ENCODE measurements at places on chromosomes 2 and 18.

GRCh38 chr2:46194856-46195255, 102.4 kb upstream of the EPAS1 start:
- no peak for DNase-seq
- no peak overlapping the region for H3K27ac ChIP-seq
- no peaks in the 10 kb centered on the region for H3K4me1 ChIP-seq
- no peak overlapping the region for H3K4me3 ChIP-seq
- no peaks in the 10 kb centered on the region for H3K27me3 ChIP-seq

- H3K4me1 ChIP-seq: peaks cover 21% of the 10 kb centered on the region
- no peak overlapping the region for H3K4me3 ChIP-seq
- DNase-seq: no peak
- no peaks in the 10 kb centered on the region for H3K27me3 ChIP-seq
Observed at GRCh38 chr2:232586943-232587505, 36.5 kb downstream of the EIF4E2 start.

GRCh38 chr2:54768772-54769428, 45.4 kb downstream of the EML6 start:
- H3K4me1 ChIP-seq: no peaks in the 10 kb centered on the region
- H3K36me3 ChIP-seq: no peaks in the 10 kb centered on the region
- H3K27ac ChIP-seq: no peak overlapping the region
- DNase-seq: no peak
- H3K4me3 ChIP-seq: no peak overlapping the region

DNA sequence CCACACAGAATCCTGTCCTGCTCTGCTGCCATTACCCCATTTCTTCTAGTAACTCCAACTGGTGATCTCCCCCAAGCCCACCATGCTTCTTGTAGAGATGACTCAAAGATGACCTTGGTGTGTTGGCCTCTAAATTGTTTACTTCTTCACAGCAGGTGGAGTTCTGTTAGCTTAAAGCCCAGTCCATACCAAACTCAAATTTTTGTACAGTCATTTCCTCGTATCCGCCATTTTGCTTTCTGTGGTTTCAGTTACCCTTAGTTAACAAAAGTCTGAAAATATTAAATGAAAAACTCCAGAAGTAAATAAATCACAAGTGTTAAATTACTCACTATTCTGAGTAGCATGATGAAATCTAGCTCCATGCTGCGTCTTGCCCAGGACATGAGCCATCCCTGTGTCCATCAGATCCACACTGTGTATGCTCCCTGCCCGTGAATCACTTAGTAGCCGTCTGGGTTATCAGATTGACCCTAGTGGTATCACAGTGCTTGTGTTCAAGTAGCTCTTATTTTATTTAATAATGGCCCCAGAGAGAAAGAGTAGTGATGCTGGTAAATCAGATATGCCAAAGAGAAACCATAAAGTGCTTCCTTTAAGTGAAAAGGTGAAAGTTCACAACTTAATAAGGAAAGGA, 133.3 kb upstream of the NOL4 start:
- no peaks in the 10 kb centered on the region for H3K36me3 ChIP-seq
- no peak overlapping the region for H3K4me3 ChIP-seq
- no peaks in the 10 kb centered on the region for H3K4me1 ChIP-seq
- no peaks in the 10 kb centered on the region for H3K27me3 ChIP-seq

GRCh38 chr2:54962511-54962910, 87.7 kb downstream of the RTN4 start:
- DNase-seq: no peak
- H3K27ac ChIP-seq: no peak overlapping the region
- no peak overlapping the region for H3K4me3 ChIP-seq
- no peaks in the 10 kb centered on the region for H3K27me3 ChIP-seq
- peaks cover 8% of the 10 kb centered on the region for H3K36me3 ChIP-seq
- H3K4me1 ChIP-seq: peaks cover 9% of the 10 kb centered on the region

DNA sequence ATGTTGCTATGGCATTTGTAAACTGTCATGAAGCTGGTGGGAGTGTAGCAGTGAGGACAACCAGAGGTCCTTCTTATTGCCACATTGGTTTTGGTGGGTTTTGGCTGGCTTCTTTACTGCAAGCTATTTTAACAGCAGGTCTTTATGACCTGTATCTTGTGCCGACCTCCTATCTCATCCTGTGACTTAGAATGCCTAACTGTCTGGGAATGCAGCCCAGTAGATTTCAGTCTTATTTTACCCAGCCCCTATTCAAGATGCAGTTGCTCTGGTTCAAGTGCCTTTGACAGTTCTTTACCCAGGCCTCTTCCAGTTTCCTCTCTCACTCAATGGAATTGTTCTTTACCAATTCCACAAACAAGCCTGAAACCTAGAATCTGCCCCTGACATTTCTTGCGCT, 145.1 kb downstream of the KCNE4 start:
- H3K27ac ChIP-seq: no peak overlapping the region
- H3K4me3 ChIP-seq: no peak overlapping the region
- H3K4me1 ChIP-seq: no peaks in the 10 kb centered on the region
- no peak for DNase-seq
- no peaks in the 10 kb centered on the region for H3K27me3 ChIP-seq

DNA sequence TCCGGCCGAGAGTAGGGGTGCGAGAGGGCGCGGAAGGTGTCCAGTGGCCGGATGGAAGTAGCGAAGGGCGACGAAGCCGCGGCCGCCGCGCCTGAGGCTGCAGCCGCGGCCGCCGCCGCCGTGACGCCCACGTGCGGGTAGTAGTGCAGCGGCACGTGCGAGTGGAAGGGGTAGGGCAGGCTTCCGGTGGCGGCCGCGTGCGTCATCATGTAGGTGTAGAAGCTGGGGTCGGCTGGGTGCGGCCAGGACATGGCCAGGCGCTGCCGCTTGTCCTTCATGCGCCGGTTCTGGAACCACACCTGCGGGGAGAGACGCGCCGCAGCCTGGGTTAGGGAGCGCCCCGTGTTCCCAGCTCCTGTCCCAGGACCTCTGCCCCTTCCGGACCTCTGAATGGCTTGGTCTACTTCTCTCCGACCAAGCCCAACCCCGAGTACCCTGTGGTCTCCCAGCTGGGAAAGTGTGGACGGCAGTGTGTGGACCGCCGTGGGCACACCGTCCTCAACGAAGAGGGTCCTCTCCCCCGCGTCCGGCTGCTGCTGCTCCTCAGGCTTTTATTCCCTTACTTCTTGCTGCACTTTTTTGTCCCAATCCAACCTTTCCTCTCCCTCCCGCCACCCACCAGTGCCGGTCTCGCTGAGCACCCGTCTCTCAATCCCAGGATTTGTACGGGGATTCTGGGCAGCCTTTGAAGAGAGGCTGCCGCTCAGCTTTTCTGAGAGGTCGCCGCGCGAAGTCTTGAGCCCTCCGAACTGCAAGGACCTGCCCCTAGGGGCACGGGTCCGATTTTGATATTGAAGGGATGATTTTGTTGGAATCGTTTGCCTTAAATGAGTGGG, 3.0 kb downstream of the EVX2 start:
- no peak overlapping the region for H3K27ac ChIP-seq
- H3K4me1 ChIP-seq: peaks cover 59% of the 10 kb centered on the region
- H3K4me3 ChIP-seq: peak overlapping the region; percentile 23
- DNase-seq: no peak
- no peaks in the 10 kb centered on the region for H3K36me3 ChIP-seq

GRCh38 chr2:139925903-139926302, 1145.7 kb upstream of the NXPH2 start:
- H3K4me1 ChIP-seq: no peaks in the 10 kb centered on the region
- H3K4me3 ChIP-seq: no peak overlapping the region
- no peaks in the 10 kb centered on the region for H3K27me3 ChIP-seq
- H3K36me3 ChIP-seq: no peaks in the 10 kb centered on the region
- no peak for DNase-seq
